ENCODE measurements at places on chromosomes 4 and X.

DNA sequence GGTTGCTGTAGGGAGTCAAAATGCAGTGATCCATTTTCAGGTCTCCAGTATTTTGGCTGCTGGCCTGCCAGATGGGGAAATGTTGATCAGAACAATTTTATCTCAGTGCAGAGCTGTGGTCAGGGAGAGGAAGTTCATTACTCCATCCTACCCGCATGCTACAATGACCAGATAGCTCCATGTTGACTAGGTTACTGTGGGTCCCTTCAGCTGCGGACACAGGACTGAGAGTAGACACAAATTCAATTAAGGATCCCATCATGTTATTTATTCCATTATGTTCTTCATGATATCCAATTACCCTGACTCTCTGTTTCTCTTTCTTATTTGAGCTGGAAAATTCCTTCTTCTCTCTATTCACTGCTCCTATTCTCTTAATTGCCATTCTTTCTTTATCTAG, 16.3 kb downstream of the SYNPO2 start:
- DNase-seq: no peak

DNA sequence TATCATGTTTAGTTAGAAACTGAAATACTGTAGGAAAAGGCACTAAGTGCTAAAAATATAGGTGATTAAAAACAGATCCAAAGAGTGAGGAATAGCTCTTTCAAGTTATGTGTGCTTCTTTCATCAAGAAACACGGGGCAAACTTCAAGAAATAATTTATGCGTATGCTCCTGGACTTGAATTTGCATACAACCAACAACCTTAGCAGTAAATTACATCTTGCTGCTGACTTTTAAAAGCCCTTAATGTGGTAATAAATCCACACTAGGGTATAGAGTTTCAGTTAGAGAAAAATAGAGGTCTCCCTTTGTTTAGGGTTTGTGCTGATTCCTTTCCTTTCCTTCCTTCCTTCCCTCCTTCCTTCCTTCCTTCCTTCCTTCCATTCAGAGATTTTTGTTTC, 94.5 kb upstream of the GC start:
- no peak for DNase-seq

- DNase-seq: peak; percentile 34
Measured at GRCh38 chrX:56800801-56801200, 71.8 kb downstream of the NBDY start.

DNA sequence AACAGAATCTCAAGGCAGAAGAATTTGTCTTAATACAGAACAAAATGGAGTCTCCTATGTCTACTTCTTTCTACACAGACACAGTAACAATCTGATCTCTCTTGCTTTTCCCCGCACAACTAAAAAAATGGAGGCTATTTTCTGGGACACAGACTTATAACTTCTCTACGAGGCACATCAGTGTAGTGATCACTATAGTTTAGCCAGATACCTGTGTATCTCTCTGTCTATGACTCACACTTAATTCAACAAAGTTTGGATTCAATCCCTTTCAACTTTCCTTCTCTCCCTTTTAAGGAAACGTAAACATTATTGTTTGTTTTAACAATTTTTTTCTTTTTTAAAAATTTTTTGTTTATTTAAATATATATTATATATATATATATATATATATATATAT, 29.4 kb downstream of the APELA start:
- no peak for DNase-seq

DNA sequence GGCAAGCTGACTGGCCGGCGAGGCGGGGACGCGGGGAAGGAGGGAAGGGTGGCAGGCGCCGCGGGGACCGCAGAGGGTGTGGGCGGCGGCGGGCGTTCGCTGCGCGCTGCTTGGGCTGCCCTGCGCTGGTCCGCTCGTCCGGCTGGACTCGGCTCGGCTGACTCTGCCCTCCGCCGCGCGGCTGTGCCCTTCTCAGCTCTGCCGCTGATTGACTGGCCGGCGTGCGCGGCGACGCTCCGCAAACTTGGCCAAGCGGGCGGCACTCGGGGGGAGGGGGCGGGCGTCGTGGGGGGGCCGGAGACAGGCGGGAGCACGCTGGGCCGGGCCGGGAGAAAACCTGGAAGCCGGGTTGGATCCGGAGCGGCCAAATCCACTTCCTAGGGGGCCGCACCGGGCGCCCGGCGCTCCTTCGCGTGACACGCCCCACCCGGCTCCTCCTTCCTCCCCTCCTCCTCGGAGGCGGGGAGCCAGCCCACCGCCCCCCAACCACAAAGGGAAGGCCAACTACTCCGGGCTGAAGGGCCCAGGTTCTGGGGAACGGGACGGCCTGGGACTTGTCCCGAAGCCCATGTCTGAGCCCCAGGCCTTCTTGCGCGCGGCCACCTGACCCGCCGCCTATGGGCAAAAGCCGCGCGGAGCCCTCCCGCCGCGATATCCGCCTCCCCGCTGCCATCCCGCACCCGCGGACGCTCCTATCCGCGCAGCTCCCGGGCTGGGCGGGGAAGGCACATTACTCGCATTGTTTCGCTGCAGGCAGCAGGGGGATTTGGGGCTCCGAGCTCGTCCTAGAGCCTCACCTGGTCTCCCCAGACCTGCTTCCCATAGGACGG, at the start of gene GPC4:
GPC4 (minus strand) TSS at position 214 of the 830 bp plus-strand sequence. CDS start 524 bp downstream, outside the sequence.
- DNase-seq: no peak
